Dermis microvascular lymphatic vessel endothelial cell (primary cell): ENCODE measurements at places on chromosomes 7 and 10. TPM values are rescaled to one million over a fixed set of nuclear protein-coding genes. Genes with fewer than 3 reads are reported as not detected.
A peak's percentile ranks its signal among the peaks of the same experiment; 100 is the strongest.

DNA sequence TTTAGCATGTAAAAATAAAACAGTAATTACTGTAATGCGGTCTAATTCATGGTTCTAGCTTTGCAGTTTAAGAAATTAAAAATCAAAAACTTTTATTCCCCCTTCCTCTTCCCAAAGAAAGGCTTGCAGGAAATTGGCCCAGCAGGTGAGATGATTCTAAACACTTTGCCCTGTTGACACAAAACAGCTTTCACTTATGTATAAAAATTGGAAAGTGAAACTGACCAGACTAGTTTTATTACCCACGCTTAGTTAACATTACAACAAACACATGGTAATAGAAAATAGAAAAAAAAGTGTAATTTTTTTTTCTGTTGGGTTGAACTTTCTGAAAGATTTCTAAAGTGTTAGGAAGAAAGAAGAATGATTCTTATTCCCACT lies 1.2 kb upstream of the CCDC6 start:
- DNase-seq, result no peak

- peak; percentile 78 for DNase-seq
Measured at GRCh38 chr10:79196470-79197461, 128.0 kb downstream of the ZMIZ1 start.

NPC1L1 gene
- total RNA-seq, result not detected in 2 replicates

VAX1 gene
- not detected in 2 replicates for total RNA-seq

GRCh38 chr7:51592842-51593599 lies 276.4 kb upstream of the COBL start:
- no peak for DNase-seq

DNA sequence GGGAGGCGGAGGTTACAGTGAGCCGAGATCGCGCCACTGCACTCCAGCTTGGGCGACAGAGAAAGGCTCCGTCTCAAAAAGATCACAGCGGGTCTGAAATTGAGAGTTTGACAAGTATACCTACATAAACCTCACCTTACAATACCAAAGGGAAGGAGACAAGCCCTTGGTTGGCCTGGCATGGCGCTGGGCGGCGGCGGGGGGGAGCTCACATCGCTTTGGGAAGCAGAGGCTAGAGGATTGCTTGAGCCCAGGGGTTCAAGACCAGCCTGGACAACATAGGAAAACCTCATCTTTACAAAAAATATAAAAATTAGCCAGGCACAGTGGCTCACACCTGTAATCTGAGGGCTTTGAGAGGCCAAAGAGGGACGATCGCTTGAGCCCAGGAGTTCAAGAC lies 1.1 kb upstream of the ARPC1A start:
- DNase-seq, result no peak

HEPACAM2 gene
- total RNA-seq, result under 0.01 TPM in 1 of 2 replicates, not detected in the other

DNA sequence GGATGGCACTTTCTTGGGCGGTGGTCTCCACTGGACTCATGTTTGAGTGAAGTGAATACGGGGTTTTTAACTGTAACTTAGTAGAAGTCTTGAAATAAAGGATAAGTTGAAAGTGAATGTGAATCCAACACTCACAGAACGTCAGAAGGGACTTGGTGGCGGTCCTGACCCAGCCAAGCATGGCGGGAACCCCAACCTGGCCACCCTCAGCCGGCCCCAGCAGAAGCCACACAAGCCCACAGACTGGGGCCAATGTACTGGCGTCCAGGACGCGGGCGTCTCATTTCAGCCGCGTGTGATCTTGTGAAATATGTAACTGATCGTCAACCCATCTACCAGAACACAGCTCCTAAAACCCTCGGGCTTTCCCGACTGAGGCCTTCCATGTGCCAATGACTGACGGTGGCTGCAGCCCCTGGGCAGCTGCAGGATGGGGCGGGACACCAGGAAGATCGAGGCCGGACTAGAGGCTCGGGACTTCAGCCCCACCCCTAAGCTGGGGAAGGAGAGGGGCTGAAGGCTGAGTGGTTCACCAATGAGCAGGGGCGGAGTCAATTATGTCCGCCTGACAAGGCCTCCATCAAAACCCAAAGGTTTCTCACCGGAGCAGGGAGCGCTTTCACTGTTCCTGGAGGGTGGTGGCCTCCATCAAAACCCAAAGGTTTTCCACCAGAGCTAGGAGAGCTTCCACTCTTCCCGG lies 161.5 kb downstream of the MAD1L1 start:
- no peak for DNase-seq

GRCh38 chr10:22053048-22053447 lies 49.5 kb upstream of the DNAJC1 start:
- no peak for DNase-seq

- DNase-seq, result peak; percentile 73
Measured at GRCh38 chr10:118698421-118698820, 56.3 kb downstream of the CACUL1 start.

DNA sequence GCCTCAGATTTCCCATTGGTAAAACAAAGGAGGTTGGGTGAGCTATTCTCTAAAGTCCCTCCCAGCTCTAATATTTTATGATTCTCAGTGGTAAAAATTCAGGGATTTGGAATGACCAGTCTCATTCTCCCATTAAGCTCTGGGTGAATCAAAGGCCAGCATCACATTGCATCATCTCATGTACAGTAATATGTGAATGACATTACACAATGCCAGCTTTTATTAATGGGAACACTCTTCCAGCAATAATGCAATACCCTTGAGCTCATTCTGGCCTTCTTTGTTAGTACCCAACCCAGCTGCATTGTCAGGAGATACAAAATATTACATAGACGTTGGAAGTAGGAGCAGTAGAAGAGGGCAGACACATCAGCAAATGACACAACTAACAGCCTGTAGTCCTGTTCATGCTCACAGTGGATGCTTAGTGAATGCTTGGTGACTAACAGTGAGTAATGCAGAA lies 100.0 kb upstream of the EGR2 start:
- no peak for DNase-seq

GIMAP2 gene
- 34.0 and 37.3 TPM in 2 replicates for total RNA-seq

DNA sequence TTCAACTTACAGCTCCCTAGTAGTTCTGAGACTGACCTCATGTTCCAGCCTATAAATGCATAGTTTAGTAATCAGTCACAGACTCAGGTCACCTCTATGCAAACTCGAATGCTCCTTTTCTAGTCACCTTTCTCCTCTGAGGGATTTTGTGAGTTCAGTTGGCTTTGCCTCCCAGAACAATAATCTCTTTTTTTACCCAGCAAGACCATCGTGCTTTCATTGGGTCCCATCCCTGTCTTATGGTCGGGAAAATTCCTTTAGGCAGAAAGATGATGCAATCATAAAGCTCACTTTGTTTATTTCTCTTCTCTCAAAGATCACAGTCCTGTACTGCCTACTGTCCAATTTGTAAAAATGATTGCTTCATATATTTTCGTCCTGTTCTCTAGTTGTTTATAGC lies 38.4 kb downstream of the TWIST1 start:
- DNase-seq, result no peak

- no peak for DNase-seq
Measured at GRCh38 chr10:120598386-120598785, 141.4 kb downstream of the PLPP4 start.

DNA sequence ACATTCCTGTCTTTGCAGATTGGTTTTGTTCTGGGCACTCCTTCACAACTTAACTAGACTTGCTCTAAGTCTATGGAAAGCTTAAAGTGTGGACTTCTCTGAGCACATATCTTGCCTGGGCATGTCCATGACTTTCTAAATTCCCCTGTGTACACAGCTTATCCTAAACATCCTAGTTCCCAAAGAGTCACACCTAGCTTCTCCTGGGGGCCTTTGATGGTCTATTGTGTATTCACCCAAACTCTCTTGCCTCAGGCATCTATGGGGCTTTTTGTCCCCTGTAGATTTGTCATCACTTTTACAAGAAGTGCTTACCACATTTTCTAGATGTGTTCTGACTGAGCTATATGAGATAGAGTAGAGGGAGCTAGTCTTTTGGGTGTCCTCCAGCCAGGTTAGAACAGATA lies 12.2 kb upstream of the ZNF488 start:
- DNase-seq, result no peak

DNA sequence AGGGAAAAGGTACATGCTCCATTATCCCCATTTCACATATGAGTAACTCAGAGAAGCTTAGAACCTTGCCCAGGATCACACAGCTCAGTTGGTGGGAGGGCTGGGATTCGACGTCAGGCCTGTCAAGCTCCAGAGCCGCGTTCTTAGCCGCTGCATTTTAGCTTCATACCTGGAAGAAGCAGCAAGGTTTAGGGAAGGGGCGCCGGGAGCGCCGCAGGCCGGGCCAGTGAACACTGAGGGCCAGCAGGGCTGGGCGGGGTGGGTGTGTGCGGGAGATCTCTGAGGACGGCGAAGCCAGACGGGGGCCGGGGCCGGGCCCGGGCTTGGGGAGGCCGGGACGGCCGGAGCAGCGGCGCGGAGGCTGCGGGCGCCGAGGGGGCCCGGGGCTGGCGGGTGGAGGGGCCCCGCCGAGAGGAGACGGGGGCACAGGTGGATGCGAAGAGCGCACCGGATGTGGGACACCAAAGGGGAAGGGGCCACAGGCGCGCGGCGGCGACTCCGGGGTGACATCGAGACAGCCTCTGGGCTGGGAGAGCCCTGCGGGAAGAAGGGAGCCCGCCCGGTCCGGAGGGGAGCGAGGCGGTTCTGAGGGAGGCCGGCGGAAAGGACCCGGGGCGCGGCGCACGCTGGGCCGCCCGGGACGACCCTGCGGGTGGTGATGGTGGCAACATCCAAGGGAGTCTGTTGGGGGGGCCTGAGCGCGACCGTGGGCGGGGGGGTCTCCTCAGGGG lies 498 bp downstream of the NDST2 start:
- peak; percentile 18 for DNase-seq

TSPAN12 gene
- total RNA-seq, result 43.6 and 89.3 TPM in 2 replicates

- DNase-seq, result no peak
Measured at GRCh38 chr7:28893888-28894287, 64.2 kb downstream of the TRIL start.

GRCh38 chr7:91005841-91006240 lies 258.4 kb upstream of the FZD1 start:
- DNase-seq, result no peak

GRCh38 chr10:34254596-34254995 lies 560.5 kb downstream of the PARD3 start:
- peak; percentile 91 for DNase-seq

DNA sequence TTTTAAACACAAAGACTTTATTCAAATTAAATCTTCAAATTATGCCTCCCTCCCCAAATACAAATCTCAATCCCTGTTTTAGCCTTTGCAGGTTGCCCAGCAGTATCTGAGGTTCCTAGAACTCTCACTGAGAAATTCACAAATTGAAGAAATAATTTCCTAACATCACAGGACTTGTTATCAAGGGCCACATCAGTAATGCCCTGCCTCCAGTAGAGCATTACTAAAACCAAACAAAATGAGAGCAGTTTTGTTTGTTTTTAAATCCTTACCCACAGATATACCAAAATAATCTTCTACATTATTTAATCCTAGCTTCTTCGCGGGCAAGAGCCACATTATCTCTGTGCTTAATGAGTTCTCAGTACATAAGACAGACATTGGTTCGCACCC lies 152.2 kb downstream of the SGMS1 start:
- no peak for DNase-seq

GRCh38 chr10:57791546-57791945 lies 476.1 kb downstream of the IPMK start:
- no peak for DNase-seq

DNA sequence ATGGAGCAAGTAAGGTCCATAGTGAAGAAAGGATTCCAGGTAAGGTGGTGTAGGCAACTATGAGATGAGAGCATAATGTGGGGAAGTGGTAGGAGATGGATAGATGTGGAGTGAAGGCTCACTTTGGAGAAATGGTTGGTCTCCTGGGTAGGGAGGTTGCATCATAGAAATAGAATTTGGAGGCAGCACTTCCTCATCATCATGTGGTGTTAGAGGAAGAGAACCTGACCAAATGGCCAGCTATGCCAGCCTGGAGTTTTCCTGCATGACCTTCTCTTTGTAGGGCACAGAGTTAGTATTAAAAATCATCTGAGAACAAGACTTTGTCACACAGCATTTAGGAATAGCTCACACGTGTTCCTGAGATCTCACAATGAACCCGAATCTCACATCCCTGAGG lies 126.7 kb upstream of the CXCL12 start:
- DNase-seq, result no peak

DNA sequence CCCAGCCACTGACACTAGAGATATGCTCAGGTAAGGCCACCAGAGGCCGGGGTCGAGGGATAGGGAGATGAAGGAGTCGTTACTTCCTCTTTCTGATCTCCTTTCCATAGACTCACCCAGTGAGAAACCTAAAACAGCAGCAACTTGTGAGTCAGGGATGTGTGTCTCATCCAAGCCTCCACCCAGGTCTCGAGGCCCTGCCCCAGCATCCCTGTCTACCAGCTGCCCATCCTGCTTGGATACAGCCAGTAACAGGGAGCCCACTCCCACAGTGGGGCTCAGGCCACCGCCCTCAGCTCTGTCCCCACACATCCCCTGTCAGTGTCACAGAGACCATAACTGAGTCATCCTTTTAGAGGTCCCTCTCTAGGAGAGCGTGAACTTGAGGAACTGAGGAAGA lies 49.6 kb upstream of the CHST15 start:
- DNase-seq, result no peak

DNA sequence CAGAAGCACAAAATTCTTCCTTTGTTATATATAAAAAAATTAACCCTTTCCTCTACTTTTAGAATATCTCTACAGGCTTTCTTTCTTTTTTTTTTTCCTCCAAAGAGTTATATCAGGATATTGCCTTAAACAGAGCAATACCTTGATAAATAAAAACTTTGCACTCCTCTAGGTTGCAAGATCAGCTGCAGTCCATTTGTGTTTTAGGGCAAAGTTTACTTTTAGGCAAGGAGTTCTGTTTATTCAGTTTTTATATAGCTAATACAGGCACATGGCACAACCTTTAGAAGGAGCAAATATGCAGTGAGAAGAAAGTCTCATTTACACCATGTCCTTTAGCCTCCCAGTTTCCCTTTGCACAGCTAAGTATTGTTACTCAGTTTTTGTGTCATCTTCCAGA lies 10.3 kb downstream of the LRMDA start:
- DNase-seq, result no peak

DNA sequence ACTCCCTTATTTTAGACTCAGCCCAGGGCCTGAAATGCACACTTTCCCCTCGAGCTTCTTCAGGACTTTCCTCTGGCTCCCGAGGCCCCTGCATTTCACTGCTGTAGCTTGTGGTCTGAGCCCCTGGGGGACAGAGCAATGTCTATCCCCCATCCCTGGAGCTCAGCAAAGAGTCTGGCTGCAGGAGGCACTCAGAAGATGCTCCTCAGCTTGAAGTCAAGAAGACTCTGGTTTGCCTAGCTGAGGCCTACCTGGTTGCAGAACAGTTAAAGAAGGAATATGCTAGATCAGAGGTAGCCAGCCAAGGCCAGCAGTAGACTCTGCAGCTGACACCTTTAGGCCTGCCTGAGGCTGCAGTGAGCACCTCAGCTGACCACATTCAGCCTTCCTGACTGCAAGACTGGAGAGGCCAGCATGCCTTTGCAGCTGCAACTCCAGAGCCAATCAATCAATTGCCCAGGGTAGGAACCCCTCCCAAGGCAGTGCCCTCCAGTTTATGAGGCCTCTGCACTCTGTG lies 36.9 kb upstream of the IKZF1 start:
- no peak for DNase-seq

HOXA5 gene
- total RNA-seq, result 4.1 and 5.3 TPM in 2 replicates

PRKAR1B gene
- total RNA-seq, result 39.5 and 74.2 TPM in 2 replicates

DNA sequence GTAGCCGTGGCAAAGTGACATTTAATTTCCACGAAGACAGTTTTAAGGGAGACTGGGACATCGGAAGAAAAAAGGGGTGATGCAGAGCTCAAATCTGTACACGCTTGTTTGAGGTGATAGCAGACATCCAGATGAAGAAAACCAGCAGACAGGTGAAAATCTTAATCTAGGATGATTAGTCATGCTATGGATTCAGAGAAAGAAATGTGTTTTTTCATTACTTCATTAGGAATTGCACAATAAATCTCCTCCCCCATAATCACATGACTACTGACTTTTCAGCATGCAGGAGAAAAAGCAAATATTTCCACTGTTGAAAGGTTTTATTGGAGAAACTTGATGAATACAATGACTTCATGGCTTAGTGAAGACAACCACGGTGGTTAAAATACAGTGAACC lies 2.5 kb downstream of the NUDT5 start:
- no peak for DNase-seq
